ENCODE measurements at places on chromosomes 1 and 21.

GRCh38 chr1:20191266-20191825 is 5.0 kb upstream of the PLA2G2C start:
- no peak for DNase-seq

GRCh38 chr1:161772397-161772796 is 6.3 kb downstream of the ATF6 start:
- DNase-seq: no peak

DNA sequence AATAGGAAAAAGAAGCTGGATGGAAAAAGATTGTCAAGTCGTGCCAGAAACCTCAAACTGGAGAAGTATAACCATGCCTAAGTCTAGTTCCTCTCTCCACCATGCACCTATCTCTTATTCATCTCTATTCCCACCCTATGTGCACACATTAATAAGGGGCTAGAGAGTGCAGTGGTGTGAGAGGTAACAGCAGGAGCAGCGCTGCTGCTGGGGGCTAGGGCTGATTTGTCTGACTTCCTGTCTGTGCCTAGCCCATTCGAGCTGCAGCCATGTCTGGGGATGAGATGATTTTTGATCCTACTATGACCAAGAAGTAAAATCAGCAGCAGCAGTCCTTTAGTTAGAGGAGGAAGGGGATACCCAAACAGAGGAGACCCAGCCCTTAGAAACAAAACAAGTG is 43.0 kb downstream of the TRIM33 start:
- no peak for DNase-seq

GRCh38 chr1:247408100-247408499 is 7.9 kb upstream of the NLRP3 start:
- DNase-seq: no peak

GRCh38 chr1:36342426-36343185 is 19.2 kb upstream of the EVA1B start:
- peak; percentile 57 for DNase-seq

GRCh38 chr1:206737729-206738201 is 32.8 kb upstream of the IL19 start:
- no peak for DNase-seq

GRCh38 chr1:204826970-204827369 is 43.7 kb upstream of the NFASC start:
- DNase-seq: no peak

DNA sequence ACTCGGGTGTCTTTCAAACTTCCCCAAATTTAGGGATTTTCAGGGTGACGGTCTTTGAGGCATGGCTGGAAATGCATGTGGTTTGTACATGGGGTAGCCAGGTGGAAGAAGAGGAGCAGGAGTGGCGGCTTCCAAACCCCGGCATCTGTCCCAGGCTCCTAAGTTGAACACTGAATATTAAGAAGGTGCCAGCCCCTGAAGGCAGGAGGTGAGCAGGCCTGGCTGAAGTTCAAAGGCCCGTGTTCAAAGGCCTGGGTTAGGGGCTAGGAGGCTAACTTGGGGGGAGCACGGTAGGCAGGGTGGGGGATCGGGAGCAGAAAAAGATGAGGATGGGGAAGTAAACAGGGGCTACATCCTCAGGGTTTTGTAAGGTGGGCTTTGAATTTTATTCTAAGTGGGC is 42.8 kb downstream of the ELK4 start:
- no peak for DNase-seq

- DNase-seq: no peak
These were observed 283.7 kb downstream of the HLX start for GRCh38 chr1:221162939-221163338.

- no peak for DNase-seq
These were observed 8.4 kb upstream of the NBPF11 start for GRCh38 chr1:148160343-148161052.
